Left renal pelvis (tissue), 4 donors: ENCODE measurements at places on chromosomes 2 and 18. TPM values are rescaled to one million over a fixed set of nuclear protein-coding genes. Genes with fewer than 3 reads are reported as not detected.

Gene CNRIP1
- 28.5 TPM for polyA plus RNA-seq

Gene METAP1D
- polyA plus RNA-seq = 11.5 TPM

Gene SGPP2
- polyA plus RNA-seq = 24.1 TPM

Gene ACP1
- polyA plus RNA-seq = 149 TPM

Gene GBX2
- 0.70 TPM for polyA plus RNA-seq

- no peak for DNase-seq
These were observed 318.0 kb downstream of the ZEB2 start for GRCh38 chr2:144201868-144202468.

- no peak for DNase-seq
These were observed 49.8 kb upstream of the COBLL1 start for GRCh38 chr2:164891460-164891859.

- DNase-seq = no peak
These were observed 16.5 kb upstream of the NRP2 start for GRCh38 chr2:205665791-205666190.

- no peak for DNase-seq
These were observed 42.8 kb upstream of the IL1R1 start for GRCh38 chr2:102099536-102100298.

GRCh38 chr2:218290316-218291261, 1.7 kb downstream of the TMBIM1 start:
- DNase-seq = no peak

GRCh38 chr2:70522627-70523026, 31.0 kb downstream of the TGFA start:
- no peak for DNase-seq

DNA sequence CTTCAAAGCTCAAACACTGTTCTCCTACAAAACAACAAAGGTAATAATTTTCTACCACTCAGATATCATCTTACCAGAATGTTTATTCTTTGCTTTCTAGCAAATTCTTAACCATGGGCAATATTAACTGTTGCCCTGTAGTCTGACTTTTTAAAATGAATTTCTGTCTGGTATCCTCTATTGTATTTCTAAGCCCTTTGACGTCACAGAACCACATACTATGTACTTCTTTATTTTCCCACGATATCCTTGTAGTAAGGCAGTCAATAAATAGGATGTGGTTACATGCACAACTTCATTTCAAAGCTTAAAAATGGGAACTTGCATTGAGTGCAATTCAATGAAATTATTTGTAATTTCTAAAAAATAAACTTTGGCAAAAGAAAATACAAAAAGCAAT, 58.7 kb downstream of the THADA start:
- no peak for DNase-seq

DNA sequence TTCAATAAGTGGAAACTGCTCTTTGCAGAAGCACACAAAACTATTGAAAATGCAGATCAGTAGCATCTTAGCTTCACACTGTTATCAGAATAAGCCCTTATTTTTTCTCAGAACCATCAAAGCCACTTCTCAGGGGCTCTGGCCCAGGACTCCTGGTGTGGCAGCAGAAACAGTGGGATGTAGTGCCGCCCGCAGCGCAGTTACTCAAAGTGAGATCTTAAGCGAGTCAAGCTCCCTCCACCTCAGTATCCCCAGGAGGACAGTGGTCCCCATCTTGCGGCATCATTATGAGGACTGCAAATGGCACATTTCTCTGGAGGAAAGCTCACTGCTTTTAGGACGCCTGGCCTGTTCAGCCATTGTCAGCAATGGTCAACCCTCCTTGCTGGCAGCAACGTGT, 60.0 kb downstream of the MBP start:
- no peak for DNase-seq

DNA sequence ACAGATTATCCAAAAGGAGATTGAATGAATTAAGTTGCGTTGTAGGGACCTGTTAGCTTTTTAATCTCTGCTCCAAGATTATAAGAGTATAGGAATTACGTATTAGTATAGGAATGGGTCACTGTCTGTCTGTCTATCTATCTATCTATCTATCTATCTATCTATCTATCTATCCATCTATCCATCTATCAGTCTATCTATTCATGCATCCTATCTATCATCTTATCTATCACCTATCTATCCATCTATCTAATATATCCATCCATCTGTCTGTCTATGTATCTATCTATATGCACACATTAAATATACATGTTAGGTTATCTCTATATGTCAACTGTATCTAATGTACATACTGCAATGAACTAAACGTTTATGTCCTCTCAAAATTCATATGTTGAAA, 255.8 kb downstream of the LPIN1 start:
- DNase-seq = no peak

DNA sequence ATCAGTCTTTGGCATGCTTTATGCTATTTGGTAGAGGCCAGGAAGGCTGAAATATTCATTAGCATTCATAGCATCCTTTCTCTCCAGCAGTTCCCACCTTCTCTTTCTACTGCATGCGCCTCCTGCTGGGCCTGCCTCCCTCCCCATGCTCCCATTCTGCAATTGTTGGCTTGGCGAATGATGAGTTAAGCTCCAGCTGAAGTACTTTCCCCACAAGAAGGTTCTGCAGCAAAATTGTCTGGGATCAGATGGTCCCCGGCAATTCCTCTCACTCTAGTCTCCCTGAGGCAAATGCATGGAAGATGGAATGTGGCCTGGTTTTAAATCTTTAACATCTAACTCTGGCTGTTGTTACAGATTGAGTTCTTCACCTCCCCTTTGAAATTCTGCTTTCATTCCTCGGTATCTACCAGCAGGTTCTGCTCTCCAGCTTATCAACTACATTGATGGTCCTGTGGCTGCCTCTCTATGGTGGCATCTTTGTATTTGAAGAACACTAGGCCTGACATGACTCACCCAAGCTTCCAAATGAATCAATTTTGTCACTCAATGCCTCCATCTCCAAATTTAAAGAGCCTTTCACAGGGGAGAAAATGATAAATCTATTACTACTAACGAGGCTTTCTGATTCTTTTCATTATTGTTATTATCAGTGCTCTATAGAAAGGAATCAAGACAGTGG, 55.9 kb downstream of the KCTD18 start:
- DNase-seq = no peak
